ENCODE measurements at places on chromosomes 5 and 9.

DNA sequence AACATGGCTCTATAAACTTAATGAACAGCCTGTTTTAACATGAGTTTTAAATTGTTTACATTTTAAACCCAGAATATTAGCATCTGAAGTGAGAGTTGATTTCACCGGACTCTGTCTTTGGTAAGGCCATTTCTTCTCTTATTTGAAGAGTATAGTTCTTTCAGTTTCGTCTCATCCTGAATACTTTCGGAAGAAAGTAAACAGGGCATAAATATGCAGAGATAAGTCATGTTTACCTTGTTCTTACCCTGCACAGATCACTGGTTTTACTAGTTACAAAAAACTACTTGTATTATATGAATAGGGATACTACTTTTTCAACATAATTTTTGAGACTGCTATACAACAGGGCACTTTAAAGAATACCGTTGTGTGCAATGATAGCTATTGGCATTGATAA, 656.3 kb upstream of the ZNF608 start:
- DNase-seq: no peak

- DNase-seq: peak; percentile 11
These were observed 706.1 kb upstream of the CDH18 start for GRCh38 chr5:20694121-20694520.

GRCh38 chr9:99870126-99870525, 36.3 kb upstream of the STX17 start:
- DNase-seq: peak; percentile 62

DNA sequence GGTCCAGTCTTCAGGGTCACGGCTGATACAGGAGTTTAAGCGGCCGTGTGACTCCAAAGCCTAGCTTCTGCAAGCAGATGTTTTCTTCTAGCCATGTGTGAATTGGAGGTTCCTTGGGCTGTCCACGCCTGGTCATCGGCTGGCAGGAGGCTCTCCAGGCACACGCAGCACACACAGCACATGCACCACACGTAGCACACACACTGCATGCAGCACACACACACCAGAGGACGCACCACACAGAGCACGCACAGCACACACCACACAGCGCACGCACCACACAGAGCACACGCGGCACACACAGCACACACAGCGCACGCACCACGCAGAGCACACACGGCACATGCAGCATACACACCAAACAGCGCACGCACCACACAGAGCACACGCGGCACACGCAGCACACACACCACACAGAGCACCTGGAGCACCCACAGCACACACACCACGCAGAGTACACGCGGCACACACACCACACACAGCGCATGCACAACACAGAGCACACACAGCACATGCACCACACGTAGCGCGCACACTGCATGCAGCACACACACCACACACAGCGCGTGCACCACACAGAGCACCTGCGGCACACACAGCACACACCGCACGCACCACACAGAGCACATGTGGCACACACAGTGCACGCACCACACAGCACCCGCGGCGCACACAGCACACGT, 234.3 kb downstream of the FANCC start:
- DNase-seq: no peak

GRCh38 chr9:84804951-84805694, 135.6 kb downstream of the NTRK2 start:
- no peak for DNase-seq

GRCh38 chr9:90854637-90855175, 53.1 kb downstream of the SYK start:
- no peak for DNase-seq

All from iris pigment epithelial cell (primary cell).